ENCODE measurements at places on chromosomes 3 and 15.

DNA sequence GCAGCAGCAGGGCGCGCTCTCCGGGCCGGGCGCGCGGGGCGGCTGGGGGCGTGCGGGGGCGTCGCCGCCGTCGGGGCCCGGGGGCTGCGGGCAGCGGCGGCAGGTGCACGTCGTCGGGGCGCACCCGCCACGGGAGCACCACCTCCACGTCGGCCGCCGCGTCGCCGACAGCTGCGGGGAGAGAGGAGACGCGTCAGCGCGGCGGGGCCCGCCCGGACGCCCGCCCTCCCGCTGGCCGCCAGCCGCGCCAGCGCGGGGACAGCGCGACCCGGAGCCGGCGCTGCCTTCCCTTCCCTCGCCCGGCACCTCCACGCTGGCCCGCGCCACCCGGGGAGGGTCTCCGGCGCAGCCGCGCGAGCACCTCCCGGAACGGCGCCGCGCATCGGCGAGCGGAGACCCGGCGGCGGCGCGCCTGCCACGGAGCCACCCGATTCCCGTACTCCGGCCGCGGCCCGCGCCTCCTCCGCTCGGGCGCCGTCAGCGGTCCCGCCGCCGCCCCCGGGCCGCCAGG is 481 bp downstream of the ADAMTS17 start:
- peak; percentile 67 for DNase-seq

- DNase-seq, result no peak
These were observed 314.7 kb upstream of the ATP10A start for GRCh38 chr15:26177816-26178215.

DNA sequence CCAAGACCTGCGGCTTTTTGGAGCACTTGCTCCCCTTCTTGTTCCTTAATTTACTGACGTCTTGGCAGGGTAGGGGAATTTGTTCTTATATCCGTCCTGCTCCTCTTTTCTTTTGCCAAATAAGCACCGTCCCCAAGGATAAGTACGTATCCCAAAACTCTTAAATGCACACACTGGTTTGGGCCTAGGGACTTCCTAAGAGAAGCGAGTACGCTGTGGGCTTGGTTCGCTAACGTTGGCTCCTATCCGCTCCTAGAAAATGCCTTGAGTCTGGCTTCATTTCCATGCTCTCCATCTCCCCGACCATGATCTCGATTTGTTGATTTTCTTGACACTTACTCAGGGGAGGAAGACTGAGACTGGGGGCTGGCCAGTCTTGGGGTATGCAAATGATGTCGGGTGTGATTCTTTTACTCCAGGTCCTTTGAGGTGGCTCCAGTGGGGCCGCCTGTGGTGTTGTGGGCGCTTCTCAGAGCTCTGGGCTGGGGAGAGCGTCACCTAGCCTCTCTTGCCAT is 1.3 kb downstream of the MYRIP start:
- no peak for DNase-seq

GRCh38 chr15:48413304-48413703 is 82.1 kb downstream of the DUT start:
- no peak for DNase-seq

DNA sequence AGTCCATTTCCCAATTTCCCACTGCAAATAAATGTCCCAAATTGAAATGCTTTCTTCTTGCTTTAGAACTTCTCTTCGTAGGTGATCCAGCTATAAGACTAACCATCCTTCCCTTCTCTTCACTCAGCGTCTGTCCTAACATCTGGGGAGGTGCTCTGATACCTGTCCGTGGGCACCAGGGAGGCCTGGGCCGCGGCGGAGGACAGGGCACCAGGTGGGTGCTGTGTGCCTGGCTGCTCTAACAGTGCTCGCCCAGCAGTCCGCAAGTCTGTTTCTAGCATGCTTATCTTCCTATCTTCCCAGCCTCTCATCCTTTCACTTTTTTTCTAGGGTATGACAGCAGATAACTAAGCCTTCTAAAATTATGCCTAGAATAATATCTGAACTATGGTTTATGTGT is 37.3 kb downstream of the NKIRAS1 start:
- no peak for DNase-seq

DNA sequence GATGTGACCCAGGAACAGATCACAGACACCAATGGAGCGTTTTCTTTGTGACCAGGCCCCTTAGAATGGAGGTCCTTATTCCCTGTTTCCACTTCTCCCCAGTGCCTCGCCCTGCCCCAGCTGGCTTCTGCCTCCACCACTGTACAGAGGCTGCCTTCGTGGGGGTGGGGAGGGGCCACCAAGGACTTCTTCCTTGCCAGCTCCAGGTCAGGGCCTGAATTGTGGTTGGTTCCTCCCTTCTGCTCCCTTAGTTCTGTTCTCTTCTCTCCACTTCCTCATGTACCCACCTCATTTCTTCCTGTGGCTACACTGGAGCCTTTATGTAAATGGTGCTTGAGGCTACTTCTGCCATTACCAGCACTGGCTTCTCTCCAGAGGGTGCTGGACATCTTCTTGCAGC is 16.4 kb downstream of the TGM4 start:
- no peak for DNase-seq

- DNase-seq, result no peak
These were observed 2.0 kb downstream of the MYEF2 start for GRCh38 chr15:48176112-48176511.

DNA sequence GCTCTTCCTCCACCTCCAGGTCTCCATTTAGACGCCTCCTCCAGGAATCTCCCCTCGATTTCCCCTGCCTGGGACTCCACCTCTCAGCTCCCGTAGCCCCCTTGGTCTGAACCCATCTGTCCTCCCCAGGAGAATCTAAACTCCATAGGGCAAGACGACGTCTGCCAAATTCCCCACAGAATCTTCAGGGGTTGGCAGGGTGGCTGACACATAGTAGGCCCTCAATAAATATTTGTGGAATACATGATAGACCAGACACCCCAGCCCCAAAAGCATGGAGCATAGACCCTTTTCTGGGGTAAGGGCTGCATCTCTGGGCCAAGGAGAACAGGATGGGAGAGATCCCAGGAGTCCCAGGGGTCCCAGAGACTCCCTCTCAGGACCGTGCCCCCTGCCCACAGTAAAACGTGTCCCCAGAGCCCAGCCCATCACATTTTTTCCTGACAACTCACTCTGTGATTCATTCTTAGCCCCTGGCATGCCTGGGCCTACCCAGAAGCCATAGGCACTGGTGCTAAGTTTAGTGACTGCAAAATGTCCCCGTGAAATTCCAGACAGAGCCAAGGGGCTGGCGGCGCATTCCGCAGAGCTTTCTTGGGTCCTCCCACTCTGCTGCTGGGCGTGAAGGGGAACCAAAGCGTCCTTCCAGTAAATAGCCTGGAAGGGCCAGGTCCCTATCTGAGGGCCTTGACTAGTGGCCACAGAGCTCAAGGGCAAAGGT is 78.0 kb upstream of the SLC6A6 start:
- no peak for DNase-seq

DNA sequence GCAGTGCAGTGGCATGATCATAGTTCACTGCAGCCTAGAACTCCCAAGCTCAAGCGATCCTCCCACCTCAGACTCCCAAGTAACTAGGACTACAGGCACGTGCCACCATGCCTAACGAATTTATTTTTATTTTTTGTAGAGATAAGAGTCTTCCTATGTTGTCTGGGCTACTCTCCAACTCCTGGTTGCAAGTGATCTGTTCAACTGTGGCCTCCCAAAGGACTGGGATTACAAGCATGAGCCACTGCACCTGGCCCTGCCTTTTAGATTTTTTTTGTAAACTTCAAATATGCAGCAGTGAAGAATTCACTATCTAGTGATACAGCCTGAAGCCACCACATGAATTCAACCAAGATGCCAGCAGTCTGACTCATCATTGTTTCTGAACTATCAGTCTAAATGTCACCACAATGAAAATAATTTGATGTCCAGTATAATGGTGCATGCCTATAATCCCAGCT is 32.7 kb downstream of the UBXN7 start:
- DNase-seq, result no peak

- no peak for DNase-seq
These were observed 1108.5 kb upstream of the EPHA6 start for GRCh38 chr3:95705786-95706418.

- no peak for DNase-seq
These were observed 620.0 kb upstream of the ZNF385D start for GRCh38 chr3:22371036-22371435.

GRCh38 chr3:71843071-71843470 is 58.1 kb upstream of the PROK2 start:
- DNase-seq, result no peak

DNA sequence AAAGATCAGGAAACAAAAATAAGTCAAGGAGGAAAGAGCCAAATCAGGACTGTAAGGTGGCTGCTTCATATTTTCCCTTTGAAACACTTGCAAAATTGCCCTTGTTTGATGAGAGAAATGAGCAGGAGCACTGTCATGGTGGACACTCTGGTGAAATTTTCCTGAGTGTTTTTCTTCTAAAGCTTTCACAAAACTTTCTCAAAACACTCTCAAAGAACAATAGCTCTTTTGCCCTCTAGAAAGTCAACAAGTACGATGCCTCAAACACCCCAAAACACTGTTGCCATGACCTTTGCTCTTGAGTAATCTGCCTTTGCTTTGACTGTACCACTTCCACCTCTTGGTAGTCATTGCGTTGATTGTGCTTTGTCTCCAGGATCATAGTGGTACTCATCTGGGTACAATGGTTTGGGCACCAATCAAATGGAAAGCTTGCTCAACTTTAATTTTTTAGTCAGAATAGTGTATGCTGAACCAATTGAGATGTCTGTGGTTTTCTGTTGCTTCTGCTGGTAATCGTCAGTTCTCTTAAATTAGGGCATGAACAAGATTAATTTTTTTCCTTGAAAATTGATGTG is 13.2 kb upstream of the MITF start:
- no peak for DNase-seq

- DNase-seq, result no peak
These were observed 658 bp downstream of the EOGT start for GRCh38 chr3:69012800-69013252.

- DNase-seq, result no peak
These were observed 147.9 kb upstream of the THBS1 start for GRCh38 chr15:39432912-39433348.

GRCh38 chr3:152389316-152389934 is 120.7 kb downstream of the MBNL1 start:
- DNase-seq, result no peak

GRCh38 chr3:19146685-19147650 is 1.3 kb upstream of the KCNH8 start:
- DNase-seq, result peak; percentile 78

- DNase-seq, result peak; percentile 61
These were observed at the start of gene LOXL1 for GRCh38 chr15:73926219-73927002. LOXL1 (plus strand) TSS chr15:73926462; CDS start chr15:73926784, 322 bp downstream.

GRCh38 chr15:89496155-89497098 is at the start of gene RHCG:
RHCG (minus strand) TSS chr15:89496583; CDS start chr15:89496544, 39 bp downstream.
- peak; percentile 55 for DNase-seq

DNA sequence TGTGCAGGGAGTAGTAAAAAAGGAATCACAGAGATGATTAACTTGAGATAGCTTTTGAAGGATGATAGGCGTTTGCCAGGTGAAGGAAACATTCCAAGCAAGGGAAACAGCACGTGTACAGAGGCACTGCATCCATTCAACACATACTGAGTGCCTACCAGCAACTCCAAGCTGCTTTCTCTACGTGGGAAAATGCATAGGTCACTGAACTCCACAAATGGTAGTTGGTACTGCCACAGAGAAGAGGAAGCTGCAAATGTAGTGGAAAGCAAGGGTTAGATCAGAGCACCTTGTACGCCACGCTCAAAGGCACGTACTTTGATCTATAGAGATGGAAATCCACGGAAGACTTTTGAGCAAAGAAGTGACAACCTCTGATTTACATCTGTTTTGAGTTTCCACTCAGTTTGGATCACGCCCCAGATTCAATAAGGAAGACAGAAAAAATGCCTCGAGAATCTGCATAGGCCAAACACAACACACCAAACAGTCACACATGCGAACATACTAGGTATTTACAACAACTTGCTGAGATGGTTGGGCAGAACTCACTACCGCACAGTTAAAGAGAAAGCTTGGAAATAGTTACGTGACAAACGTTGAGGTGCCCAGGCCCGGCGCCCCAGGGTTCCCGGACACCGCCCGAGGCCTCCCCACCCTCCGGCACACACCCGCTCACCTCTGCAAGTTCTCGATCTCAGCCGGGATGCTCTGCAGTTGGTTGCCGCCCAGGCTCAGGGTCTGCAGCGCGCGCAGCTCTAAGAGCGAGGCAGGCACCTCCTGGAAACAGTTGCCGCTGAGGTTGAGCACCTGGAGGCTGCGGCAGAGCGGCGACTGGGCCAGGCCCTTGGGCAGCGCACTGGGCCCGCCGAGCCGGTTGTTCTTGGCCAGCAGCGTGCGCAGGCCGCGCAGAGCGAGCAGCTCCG is 826 bp downstream of the LRRC58 start:
- no peak for DNase-seq

DNA sequence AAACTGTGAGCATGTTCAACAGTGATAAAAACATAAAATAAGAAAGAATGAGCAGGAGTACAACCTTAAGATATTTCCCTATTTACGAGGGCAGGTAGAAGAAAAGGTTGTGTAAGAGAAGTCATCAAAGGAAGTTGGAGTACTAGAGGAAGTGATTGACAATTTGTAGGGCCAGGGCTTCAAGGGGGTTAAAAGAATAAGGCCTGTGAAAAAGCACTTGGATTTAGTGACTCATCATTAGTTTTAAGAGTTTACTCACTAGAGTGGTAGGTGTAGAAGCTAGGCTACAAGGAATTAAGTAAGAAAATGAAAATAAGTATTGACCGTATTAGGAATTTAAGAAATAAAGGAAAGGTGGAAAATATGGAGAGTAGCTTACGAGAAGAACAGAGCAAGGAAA is 23.6 kb downstream of the KCNMB3 start:
- no peak for DNase-seq

DNA sequence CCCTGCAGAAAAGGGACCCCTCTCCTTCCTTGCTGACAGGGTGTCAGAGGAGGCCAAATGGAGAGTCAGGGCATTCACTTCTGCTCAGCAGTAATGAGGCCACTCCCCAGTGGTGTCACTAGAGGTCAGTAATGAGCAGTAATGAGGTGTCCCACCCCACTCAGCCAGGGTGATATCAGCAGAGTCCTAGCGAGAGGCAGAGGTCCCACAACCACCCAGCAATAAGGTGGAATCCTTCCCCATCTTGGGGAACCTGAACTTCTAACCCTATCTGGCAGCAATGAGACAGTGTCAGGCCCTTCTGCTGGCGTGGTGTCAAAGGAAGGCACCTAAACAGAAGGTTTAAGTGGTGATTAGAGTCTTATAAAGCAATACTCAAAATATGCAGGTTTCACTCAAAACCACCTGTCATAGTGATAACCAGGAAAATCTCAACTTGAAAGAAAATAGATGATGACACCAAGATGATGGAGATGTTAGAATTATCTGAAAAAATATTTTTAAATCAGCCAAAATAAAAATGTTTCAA is 12.9 kb downstream of the OCA2 start:
- DNase-seq, result peak; percentile 83

All from D341Med (cell line).